ENCODE measurements at places on chromosomes 2 and 18.

DNA sequence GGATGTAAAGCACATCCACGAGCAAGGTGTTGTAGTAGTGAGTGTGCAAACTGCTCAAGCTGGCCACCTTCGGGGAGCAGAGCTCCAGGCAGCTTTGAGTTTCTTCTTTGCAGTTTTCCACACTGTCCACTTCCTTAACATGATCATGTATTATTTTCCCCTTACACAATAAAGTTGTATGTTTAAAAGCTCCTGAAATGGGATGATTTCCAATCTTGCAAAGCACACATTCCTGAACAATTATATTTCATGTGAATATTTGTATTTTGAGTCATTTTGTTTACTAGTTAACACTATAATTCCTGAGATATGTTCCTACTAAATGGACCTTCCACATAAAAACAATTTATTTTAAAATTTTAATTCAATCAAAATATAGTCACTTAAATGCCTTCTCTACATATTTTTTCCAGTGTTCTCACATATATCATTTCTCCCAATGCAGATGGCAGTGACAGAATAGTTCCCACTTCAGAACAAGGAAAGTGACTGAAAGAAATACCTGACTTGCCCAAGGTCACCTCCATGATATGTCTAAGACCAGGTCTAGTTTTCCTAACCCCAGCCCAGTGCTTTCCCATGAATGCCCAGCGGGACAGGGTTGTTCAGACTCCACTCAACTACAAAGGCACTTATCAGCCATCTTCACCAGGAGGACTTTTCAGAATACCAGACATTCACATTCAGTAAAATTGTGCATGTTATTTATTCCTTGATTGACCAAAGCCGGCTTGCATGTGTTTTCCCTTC, 5.5 kb downstream of the CYB5A start:
- DNase-seq = no peak

DNA sequence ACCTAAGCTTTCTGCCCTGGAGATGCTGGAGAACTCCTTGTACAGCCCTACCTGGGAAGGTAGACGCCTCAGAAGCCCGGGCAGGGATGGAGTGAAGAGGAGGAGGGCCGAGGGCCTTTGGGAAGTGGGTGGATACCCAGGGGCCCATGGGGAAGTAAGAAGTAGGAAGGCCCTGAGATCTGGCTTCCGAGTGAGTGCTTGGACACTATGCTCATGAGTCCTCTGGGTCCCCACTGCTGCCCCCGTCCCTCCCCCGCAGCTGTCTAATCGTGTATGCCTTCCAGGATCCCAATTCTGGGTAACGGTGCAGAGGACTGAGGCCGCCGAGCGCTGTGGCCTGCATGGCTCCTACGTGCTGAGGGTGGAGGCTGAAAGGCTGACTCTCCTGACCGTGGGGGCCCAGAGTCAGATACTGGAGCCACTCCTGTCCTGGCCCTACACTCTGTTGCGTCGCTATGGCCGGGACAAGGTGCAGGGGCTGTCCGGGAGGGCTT, 1.1 kb downstream of the DOK1 start:
- DNase-seq = no peak

DNA sequence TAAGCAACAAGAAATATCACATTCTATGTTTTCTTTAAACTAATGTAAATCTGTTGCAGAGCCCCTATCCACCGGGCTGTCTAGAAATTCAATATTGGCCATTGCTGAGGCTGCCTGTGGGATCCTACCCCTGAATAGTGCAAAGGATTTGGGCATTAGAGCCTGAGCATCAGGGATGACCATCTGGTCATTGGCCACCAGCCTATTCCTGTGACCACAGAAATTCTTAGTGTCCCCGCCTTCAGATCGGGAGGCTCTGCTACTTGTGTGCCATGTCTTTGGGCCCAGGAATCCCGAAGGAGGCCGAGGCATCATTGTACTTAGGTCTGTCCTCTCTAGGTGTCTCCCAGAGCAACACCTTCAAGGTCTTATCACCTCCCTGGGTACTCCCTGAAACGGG, 73.8 kb downstream of the HRH4 start:
- no peak for DNase-seq

DNA sequence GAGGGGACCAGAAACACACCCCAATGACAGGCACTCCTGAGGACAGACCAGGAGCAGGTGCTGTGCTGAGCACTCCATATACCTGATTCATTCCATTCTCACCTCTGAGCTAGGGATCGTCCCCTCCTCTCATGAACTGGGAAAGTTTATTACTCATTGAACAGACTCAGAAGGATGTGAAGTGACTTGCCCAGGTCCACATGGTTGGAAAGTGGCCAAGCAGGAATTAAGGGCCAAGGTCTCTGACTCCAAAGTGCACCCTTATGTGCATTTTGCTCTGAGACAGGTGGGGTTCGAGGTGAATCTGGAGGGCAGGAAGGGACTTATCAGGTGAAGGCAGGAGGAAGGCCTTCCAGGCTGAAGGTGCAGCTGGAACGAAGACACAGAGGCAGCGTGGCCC, 25.1 kb upstream of the PLB1 start:
- DNase-seq = no peak

DNA sequence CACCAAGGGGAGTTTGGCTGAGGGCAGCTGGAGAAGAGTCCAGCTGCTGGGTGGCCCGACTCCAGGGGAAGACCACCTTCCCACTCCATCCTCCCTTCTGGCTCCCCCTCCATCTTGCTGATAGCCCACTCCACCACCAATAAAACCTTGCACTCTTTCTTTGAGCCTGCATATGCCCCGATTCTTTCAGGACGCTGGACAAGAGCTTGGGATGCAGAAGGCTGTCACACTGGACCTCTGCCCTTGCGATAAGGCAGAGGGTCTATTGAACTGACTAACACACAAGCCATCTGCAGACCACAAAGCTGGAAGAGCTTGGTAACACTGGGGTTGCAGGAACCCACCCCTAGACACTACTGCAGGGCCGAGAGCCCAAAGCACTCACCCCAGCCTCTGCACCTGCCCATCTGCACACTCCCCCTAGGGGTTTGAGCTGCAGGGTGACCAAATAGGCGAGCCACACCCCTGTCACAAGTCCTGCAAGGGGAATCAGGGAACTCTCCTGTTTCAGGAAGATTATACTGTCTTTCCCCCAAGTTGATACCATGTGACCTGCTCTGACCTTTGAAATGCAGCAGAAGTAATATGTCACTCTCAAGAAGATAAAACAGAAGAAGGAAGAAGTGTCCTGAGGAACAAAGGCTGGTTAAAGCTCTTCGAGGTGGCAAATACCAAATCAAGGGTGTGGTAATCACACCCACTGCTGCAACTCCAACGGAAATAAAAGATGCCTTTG, 70.5 kb downstream of the SMAD4 start:
- DNase-seq = no peak

GRCh38 chr2:165406173-165406572, 63.3 kb upstream of the CSRNP3 start:
- DNase-seq = peak; percentile 91

- no peak for DNase-seq
Measured at GRCh38 chr2:23659773-23660172, 267.1 kb downstream of the ATAD2B start.
